ENCODE measurements at places on chromosomes 1 and 21.

GRCh38 chr1:222105393-222105737, 363.5 kb upstream of the DUSP10 start:
- no peak for DNase-seq

DNA sequence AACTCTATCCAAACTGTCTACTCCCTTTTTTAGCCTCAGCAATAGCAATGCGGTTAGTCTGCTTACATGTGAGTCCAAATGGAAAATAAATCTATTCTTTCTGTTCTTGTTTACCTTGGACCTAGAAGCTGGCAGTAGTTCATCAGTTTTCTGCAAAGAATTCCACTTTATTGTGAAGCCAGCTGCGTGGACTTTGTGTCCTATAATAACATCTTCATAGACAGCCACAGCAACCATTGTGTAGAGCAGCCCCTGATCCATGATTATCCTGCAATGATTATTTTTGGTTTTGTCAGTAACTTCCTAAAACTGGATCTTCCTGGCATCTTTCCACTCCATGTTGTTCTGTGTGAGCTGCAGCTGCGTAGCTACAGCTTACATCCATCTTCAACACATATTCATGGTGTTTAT, 408.7 kb downstream of the NUF2 start:
- DNase-seq = no peak

GRCh38 chr1:236862615-236863211, 67.6 kb downstream of the MTR start:
- no peak for DNase-seq

DNA sequence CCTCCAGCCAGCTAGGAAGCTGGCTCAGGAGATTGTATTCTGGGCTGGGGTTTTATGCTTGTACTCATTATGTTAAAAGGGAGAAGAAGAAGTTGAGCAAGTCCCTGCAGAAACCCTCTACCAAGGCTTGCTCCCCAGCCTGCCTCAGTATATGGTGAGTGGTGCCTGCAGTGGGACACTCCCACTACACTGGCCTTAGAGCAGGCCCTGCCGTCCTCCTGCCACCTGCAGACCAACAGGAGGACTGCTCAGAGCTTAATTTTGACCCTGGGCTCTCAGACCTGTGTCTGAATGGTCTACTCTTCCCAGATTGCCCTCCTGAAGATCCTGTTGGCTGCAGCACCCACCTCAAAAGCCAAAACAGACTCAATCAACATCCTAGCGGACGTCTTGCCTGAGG, 13.0 kb downstream of the STRIP1 start:
- no peak for DNase-seq

DNA sequence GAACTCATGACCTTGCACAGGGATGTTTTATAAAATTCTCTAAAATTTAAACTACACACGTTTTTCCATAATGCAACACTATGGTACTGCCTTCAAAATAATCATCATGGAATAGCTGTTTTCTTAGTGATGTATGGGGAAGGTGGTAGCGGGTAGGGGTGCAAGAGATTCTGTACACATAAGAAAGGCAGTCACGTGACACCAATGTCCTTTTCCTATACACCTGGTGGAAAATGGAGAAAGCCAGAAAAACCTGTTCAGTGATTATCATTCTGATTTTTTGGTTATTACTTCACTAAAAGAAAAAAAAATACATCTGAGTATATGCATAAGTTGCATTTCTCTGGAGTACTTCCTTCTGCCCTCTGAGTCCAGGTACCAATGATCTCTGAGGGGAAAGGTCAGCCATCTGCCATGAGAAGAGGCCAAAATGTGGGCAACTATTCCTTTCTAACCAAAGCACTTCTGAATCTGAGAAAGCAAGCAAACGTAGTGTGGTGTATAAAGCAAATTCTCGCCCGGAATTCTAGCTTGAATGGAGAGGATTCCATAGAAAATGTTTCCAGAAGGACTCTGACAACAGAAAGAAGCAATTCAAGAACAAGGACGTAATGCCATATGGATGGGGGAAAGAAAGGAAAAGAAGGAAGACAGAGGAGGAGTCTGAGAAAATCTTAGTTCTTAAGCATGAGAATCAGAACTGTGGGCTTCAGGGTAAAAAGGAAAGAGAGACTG, 137.3 kb downstream of the RERE start:
- DNase-seq = no peak

- DNase-seq = no peak
Measured at GRCh38 chr1:54950006-54950368, 30.4 kb upstream of the TMEM61 start.

- DNase-seq = no peak
Measured at GRCh38 chr1:224219612-224220059, 36.6 kb downstream of the DEGS1 start.

- no peak for DNase-seq
Measured at GRCh38 chr1:70496181-70496580, 85.1 kb downstream of the CTH start.

- DNase-seq = no peak
Measured at GRCh38 chr21:45846373-45847160, 135.0 kb upstream of the COL6A1 start.

DNA sequence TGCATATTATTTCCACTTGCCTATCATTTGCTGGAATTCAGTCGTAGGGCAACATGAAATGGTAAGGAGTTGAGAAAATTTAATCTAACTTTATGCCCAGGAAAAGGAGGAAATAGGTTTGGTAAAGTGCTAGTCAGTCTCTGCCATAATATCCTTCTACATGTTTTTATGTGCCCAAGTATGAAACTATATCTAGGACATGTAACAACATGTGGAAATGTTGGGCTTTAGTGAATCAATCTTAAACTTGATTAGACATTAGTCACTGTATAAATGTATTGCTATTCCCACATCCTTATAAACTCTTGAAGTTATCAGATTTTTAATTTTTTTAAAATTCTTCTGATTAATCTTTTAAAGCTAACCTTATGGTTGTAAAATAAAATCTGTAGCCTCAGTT, 204.7 kb upstream of the ZRANB2 start:
- DNase-seq = no peak

DNA sequence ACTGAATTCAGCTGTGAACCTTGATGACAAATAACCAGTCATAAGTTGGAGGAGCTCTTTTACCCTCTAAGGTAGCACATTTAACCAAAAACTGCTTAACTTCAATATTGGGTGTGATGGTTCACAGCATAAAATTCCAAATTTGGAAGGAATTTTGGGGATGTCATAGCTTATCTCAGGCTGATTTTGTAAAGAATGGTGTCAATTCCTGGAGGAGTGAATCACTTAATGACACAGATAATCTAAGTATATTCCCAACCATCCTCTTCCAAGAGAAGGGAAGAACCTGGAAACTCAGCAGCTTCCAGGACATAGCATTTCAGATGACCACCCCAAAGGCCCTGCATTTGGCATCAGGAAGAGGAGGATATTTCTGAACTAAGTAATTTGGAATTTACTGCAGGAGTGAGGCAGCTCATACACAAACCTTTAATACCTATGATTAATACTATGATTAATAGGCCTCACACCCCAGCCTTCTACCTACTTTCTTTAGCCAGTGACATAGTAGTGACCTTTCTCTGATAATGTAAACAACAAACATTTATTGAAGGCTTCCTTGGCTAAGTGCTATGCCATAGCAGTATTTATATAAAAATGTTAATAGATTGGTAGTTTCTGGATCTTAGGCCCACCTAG, 14.5 kb downstream of the GLUL start:
- no peak for DNase-seq

DNA sequence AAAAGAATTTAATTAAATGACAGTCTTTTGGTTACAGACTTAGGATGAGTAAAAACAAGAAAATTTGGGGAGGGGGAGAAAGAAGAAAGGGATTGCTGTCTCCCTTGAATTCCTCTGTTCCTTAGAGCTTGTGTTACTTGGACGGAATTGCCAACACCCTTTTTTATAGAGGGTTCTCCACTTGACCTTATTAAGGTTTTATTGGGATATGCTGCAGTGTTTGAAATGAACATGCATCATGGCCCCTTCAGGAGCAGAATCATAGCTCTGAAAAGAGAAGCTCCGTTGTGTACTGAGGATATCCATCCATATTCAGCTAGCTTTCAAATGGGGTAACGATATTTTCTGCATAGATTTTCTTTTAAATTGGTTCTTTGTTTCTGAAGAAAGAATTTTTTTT, 48.2 kb upstream of the DNASE2B start:
- DNase-seq = no peak

GRCh38 chr21:16841975-16842695, 670.7 kb upstream of the CXADR start:
- DNase-seq = no peak

GRCh38 chr1:48203287-48203900, 19.1 kb upstream of the SLC5A9 start:
- DNase-seq = no peak

GRCh38 chr1:76006234-76006633, 68.3 kb upstream of the ST6GALNAC3 start:
- no peak for DNase-seq

- no peak for DNase-seq
Measured at GRCh38 chr1:182664296-182664695, 20.1 kb downstream of the RGS8 start.

DNA sequence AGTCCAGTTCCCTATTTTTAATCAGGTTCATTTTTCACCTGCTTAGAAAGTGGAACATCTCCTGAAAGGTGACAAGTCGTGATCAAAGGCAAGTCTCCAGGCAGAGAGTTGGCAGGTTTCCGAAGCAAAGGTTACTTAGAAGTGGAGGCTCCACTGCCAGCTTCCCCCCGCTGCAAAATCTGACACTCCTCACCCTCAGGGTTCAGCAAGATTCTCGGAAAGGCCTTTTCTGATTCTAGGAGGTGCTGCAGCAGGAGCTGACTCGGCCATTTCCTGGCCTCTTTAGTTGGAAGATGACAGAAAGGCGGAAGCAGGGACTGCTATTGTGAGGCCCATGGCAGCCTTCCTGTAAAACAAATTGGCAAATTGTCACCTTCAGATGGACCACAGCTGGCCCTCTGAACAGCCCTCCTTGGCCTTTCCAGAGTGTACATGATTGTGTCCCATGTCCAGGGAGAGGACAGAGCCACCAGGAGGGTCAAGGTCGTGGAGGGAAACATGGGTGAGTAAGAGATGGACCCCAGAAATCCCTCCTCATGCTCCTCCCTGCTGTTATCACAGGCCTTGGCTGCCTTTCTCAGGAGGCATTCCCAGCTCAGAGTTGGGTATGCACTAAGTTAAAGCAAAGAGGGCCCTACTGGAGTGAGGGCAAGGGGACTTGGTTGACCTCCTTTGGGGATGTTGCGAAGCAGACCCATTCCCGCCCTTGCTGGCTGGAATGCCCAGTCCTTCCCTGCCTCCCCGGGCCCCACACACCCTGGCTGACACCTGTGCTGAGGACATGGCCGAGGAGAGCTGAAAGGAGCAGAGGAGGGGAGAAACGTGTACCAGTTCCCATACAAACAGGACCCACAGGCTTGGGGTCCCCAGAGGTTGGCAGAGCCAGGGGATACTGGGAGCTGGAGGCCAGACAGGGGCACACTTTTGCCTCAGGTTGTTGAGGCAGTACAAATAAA, 115.5 kb upstream of the IRF2BP2 start:
- no peak for DNase-seq

- DNase-seq = no peak
Measured at GRCh38 chr1:66043186-66043585, 250.5 kb downstream of the PDE4B start.

- no peak for DNase-seq
Measured at GRCh38 chr1:169576241-169576934, 9.9 kb downstream of the F5 start.

- DNase-seq = no peak
Measured at GRCh38 chr1:202005958-202006357, 4.4 kb upstream of the ELF3 start.

- no peak for DNase-seq
Measured at GRCh38 chr1:184392067-184392466, 5.2 kb downstream of the C1orf21 start.

- DNase-seq = no peak
Measured at GRCh38 chr1:25677193-25677773, 60.7 kb downstream of the MAN1C1 start.

GRCh38 chr1:227379555-227379892, 61.2 kb upstream of the CDC42BPA start:
- DNase-seq = no peak

- no peak for DNase-seq
Measured at GRCh38 chr1:91736715-91737615, 149.0 kb downstream of the TGFBR3 start.

DNA sequence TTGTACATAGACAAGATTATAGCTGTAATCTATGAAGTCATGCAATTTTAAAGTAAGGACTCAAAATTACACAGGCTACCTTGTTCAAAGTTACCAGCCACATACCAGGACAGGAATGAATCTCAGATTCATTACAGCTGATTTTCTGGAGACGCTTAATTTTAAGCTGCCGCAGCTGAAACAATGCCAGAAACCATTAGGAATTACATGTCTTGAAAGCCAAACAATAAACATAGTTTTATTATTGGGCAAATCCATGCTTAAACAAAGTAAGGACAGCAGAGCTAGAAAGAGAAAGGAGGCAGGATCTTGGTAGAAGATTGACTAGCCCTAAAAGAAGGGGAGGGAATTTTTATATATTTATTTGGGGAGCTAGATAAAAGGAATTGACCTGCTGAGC, 19.2 kb upstream of the CD1D start:
- DNase-seq = no peak

GRCh38 chr1:116919802-116920201, 10.1 kb downstream of the PTGFRN start:
- DNase-seq = no peak

DNA sequence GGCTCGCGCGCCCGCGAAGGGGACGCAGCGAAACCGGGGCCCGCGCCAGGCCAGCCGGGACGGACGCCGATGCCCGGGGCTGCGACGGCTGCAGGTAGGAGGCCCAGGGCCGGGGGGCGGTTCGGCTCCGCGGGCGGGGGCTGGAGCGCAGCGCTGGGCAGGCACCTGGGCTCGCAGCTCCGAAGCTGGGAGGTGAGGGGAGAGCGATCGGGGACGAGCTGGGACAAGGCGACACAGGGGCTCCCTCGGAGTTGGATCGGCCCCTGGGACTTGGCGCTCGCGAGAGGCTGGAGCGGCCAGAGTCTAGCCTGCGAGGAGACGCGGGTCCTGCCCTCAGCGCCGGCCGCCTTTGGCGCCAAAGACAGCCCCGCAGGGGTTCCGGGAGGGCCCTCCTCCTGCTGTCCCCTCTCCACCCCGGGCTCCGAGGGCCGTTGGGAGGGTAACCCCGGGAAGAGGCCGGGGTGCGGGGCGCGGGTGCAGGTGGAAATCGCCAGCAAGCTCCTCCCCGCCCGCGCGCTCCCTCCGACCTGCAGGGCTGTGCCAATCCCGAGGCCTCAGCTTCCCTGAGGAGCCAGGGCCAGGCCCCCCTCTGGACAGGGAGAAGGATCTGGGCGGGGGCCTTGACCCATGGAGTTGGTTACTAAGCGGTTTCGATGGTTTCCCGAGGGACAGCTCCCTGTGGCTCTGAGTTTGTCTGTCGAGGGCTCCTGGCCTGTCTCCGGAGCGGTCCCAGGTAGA, 401 bp downstream of the TP73 start:
- no peak for DNase-seq

GRCh38 chr1:192807211-192808162, 1.4 kb upstream of the RGS2 start:
- DNase-seq = no peak

- no peak for DNase-seq
Measured at GRCh38 chr21:40568807-40569206, 278.2 kb downstream of the DSCAM start.

Data from CMK (cell line).